ENCODE measurements at places on chromosomes 11 and 22. TPM values are rescaled to one million over a fixed set of nuclear protein-coding genes. Genes with fewer than 3 reads are reported as not detected.

DNA sequence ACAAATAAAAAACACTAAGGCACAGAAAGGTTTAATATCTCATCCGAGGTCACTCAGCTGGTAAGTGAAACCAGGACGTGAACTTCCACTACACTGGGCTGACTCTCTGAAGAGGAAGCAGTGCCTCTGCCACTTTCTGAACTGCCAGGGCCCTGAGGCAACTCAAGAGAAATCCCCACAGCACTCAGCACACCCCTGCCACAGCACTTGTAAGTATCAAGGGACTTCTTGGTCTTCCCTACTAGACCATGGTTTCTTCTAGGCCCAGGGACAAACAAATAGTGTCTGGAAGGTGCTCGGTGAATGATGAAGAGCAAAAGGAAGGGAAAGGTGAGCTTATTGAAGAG, 49.7 kb downstream of the RPL27A start:
- no peak for DNase-seq

The C11orf42 gene
- not detected for total RNA-seq

GRCh38 chr11:70478166-70478890, 80.0 kb downstream of the CTTN start:
- no peak for DNase-seq

DNA sequence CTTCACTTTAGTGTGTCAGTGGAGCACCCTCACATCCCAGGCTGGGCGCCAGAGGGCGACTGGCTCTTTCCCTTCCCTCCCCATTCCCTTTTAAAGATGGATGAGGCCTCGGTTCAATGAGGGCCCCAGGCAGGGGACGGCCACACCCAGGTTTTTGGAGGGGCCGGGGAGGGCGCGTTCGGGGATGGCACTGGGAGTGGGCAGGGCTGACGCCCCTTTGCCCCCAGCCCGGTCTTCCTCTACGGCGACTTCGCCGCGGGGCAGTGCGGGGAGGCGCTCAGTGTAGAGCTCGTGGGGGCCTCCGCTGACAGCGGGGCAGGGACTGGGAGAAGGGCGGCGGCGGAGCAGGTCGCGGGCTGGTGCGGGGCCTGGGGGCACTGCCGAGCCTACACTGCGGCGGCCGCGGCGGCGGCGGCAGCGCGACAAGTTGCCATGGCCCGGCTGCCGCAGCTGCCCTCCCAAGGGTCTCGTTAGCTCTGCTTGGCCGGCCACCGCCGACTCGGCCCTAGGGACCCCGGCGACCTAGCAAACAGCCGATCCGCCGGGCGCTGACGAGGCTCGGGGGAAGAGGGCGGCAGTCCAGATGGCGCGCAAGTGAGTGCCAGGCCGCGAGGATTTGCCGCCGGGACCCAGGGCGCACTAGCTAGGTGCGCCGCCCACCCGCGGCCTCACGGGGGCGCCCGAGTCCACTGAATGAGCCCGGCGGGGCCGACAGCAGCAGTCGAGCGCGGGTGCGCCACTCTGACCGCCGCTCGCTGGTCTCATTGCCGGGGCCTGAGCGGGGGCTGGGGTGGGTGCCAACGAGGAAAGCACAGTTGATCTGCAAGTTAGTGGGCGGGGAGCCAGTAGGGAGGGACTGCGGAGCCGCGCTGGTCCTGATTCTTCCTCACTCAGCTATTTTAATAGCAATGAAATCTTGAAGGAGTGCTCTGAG, 92.7 kb downstream of the RRM1 start:
- DNase-seq: peak; percentile 88

DNA sequence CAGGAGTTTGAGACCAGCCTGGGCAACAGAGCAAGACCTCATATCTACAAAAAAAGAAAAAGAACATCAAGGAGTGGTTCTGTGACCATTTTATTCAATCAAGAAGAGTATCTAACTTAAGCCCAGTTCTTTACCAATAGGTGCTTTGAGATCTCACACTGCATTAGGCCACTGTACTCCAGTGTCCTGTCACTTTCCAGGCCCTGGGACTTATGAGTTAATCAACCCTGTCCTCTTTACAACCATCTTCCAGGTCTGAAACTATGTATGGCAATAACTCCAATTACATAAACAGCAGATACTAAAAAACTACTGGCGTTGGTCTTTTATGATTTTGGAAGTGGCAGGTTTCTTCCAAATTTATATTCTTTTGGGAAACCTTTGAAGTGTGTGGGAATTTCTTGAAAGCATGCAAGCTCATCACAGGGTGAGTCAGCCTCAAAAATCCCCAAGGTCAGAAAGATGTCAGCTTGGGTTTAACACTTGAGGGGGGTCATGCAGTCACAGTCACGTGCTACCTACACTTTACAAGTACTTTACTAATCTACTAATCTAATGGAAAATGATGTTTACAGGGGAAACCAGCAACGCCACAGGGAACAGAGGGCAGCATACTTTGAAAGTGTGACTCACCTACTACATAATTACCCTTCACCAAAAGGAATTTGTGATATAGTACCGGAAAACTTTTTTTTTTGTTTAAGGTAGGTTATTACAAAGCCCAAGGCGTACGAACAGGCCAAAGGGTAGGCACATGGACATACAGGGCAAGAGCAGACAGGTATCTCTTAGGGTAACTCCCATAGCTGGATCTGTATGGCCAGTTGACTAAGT, 15.6 kb downstream of the PISD start:
- no peak for DNase-seq

DNA sequence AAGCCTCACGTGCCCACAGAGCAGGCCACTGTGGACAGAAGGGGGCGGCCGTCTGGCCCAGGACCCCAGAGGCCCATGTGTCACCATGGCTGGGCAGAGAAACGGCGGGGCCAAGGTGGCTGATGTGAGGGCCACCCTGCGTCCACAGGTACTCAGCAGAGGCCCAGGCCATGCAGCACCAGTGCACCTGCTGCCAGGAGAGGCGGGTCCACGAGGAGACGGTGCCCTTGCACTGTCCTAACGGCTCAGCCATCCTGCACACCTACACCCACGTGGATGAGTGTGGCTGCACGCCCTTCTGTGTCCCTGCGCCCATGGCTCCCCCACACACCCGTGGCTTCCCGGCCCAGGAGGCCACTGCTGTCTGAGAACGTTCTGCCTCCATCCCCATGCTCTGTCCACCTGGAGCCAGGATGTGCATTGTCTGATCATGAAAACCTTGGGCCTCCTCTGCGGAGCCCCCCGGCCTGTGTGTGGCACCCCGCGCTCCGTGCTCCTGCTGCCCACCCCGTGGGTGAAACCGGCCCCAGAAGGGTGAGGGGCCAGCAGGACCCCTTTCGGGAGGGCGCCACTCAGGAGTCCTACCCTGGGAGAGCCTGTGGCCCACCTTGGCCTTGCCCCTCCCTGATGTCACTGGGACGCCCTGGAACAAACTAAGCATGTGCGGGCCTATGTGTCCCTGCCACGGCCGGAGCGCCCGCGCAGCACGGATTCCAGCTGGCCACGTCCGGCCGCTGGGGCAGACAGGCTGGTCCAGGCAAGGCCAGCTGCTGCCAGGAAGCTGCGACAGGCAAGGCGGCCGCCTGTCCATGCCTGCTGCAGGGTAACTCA, 38.6 kb downstream of the MUC5B start:
- no peak for DNase-seq

The CHRDL2 gene
- total RNA-seq: 2.5 TPM

GRCh38 chr11:122984186-122985011, 2.8 kb upstream of the BSX start:
- no peak for DNase-seq

DNA sequence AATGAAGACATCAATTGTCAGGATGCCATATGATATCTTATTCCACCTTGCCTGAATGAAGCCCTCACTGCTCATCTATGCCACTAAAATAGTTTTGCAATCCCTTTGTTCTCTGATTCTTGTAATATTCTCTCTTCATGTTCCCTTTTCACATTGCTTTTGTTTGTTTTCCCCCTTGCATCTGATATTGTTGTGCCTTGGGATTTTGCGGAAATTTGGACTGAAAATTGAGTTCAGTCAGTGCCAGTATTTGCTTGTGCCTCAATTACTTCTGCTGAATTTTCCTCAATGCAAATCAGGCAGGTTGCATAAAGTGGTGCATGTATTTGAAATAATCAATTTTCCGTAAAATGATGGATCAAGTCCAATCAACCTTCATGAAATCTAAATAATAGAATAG, 98.3 kb downstream of the PAX6 start:
- no peak for DNase-seq

DNA sequence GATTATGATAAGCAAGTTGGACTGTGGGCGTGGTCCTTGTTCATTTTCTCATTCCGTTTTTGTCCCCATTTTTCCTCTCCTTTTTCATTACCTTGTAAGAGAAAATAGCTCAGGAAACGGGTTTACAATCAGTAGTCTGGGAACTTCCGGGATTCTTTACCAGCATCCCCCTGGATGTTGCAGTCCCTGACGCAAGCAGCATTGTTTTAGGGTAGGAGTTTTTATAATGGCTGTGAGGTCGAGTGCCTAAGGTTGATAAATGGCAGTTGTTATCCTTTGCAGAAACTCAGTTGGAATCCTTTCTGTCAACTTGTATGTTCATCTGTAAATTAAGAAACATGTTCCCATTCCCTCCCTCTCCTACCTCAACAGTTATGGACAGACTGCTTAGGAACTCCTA, 68.3 kb downstream of the ARHGEF12 start:
- no peak for DNase-seq

- no peak for DNase-seq
These were observed 34.8 kb downstream of the TSG101 start for GRCh38 chr11:18491924-18492323.

- DNase-seq: no peak
These were observed 112.8 kb downstream of the FBXO7 start for GRCh38 chr22:32587449-32587848.

GRCh38 chr11:107427569-107428180, 29.9 kb downstream of the CWF19L2 start:
- no peak for DNase-seq

The CST6 gene
- not detected for total RNA-seq

DNA sequence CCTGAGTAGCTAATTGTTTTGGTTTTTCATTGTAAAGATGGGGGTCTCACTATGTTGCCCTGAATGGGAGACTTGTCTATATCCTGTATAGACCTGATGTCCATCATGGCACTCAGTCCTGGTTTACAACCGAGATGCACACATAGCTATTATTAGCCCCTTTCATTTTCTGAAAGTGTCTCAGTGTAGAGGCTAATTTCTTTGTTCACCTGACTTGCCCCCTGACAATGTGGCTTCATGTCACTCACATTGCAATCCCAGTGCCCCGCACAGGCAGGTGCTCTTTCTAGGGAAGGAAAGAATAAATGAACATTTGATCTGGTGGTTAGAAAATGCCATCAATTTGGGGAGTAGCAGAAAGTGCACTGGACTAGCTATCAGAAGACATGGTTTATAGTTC, 13.1 kb upstream of the KDM2A start:
- no peak for DNase-seq

All from transverse colon (tissue), 4 donors.